GM12891 (cell line): ENCODE measurements at places on chromosomes 12 and 14.

GRCh38 chr12:75439930-75440329 is 40.6 kb upstream of the GLIPR1 start:
- no peak for DNase-seq

DNA sequence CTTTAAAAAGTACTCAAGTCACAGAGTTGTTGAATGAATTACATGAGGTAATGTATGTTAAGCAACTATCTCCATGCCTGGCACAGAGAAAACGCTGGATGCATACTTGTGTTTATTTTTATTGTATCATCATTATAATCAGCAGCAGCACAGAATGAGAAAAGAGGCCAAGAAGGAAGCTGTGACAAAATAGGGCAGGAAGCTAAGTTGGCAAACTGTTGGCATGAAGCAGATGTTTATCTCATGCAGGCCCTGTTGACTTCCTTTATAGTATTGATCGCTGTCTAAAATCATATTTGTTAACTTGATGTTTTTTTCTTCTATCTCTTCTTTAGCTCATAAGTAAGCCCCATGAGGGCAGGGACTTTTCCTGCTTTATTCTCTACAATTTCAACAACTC is 466.6 kb downstream of the TRHDE start:
- no peak for DNase-seq

DNA sequence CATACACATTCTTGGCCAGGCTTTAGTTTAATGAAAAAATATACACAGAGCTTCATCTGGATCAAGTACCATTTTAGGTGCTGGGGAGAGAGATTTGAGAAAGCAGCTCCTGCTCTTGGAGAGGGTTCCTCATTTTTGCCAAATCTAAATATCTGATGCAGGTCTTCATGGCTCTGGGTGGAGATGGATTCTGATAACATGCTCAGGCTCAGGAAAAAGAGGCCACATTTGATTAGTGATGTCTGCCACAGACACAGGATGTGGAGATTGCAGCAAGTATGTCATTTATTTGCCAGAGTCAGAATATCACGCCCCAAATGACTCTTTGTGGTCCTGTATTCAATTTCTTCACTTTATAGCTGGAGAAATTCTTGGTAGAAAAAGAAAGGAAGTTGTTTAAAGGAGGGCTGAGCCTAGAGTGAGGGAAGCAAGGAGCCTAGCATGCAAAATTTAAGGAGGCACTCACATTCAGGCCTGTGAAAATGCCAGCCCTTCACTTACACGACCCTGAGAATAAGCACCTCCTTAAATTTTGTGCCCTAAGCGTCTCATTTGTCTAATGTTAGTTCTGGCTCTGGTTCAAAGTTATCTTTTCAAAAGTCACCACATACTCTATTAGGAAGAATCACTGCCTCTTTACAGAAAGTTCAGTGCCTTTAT is 492.9 kb upstream of the TBX3 start:
- no peak for DNase-seq

- no peak for DNase-seq
These were observed 49.9 kb upstream of the FOXN3 start for GRCh38 chr14:89466944-89467343.

GRCh38 chr12:54217774-54218241 is 29.0 kb upstream of the SMUG1 start:
- peak; percentile 41 for DNase-seq

- DNase-seq: no peak
These were observed 471.2 kb upstream of the PRICKLE1 start for GRCh38 chr12:43060742-43061141.

- no peak for DNase-seq
These were observed 17.4 kb upstream of the DRAM1 start for GRCh38 chr12:101859664-101860607.

DNA sequence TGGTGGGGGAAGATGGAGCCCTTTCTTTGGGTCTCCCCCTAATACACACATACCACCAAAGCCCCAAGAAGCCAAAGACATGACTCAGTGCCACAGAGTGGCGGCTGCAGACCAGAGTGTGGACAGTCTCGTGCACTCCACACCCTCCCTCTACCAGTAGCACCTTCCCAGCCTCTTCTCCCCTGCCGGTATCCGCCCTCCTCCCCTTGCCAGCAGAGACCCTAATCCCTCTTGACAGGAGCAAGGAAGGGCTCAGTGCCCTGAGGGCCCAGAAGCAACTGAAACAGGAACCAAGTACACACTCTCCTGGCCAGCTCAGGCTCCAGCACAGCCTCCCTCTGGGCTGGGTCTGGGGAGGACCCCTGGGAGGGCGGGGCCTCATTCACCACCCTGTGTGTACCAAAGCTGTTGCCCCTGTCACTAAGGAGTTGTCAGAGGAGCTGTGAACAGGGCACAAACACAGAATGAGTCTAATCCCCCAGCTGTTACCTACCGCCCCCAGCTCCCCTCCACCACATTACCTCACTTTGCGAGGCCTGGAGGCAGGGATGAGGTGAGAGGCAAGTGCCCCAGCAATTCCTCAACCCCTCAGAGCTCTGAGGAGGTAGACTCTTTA is 8.2 kb downstream of the SPRYD3 start:
- no peak for DNase-seq

DNA sequence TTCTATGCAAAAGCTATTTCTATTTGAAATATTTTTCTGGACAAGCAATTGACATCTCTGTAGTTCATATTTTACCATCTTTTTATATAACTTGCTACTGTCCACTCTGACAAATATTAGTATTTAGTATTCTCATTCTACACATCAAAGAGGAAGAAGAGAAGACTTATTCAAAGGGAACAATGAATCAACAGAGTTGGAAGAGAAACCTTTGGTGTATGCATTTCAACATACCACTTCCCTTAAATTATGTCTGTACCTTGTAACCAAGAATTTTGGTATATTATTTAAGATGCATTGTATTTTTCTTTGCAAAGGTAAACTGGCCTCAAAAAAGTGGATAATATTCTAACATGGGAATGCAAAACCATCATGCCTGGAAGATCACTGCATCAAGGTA is 72.1 kb upstream of the DUSP6 start:
- DNase-seq: no peak

DNA sequence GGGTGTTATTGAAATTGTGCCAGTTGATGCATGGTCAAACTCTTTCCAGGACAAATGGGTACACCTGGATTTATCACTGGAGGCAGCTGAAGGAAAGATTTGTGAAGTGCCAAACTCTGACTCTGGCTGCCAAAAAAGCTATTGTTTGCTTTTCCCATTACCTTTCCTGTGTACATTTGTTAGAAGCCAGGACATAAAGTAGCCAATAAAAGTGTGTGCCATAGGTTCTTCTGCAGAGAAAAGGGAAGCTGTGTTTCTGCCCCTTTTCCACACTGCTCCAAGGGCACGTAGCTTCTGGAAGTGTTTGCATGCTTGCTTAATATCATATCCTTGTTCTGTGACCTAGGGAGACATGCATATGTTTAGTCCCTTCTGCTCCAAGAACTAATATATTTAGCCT is 1114.4 kb downstream of the SLC16A7 start:
- DNase-seq: no peak

DNA sequence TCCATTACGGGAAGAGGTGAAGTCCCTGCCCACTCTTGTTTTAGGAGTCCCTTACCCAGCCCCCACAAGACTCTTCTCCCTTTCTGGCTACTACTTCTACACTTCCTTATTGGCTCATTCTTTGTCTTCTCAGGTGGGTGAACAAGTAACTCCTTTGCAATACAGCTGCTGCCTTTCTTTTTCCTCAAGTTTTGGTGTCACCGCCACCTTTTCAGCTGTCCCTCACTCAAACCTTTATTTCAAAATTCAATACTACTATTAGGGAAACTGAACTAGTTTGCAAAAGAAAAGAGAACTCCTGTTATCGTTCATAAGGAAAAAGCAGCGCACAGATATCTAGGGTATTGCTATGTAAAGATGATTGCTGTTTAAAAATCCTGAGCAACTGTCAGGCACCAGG is 6.1 kb downstream of the RSRC2 start:
- no peak for DNase-seq

- DNase-seq: no peak
These were observed 640 bp upstream of the G2E3 start for GRCh38 chr14:30558362-30558674.

DNA sequence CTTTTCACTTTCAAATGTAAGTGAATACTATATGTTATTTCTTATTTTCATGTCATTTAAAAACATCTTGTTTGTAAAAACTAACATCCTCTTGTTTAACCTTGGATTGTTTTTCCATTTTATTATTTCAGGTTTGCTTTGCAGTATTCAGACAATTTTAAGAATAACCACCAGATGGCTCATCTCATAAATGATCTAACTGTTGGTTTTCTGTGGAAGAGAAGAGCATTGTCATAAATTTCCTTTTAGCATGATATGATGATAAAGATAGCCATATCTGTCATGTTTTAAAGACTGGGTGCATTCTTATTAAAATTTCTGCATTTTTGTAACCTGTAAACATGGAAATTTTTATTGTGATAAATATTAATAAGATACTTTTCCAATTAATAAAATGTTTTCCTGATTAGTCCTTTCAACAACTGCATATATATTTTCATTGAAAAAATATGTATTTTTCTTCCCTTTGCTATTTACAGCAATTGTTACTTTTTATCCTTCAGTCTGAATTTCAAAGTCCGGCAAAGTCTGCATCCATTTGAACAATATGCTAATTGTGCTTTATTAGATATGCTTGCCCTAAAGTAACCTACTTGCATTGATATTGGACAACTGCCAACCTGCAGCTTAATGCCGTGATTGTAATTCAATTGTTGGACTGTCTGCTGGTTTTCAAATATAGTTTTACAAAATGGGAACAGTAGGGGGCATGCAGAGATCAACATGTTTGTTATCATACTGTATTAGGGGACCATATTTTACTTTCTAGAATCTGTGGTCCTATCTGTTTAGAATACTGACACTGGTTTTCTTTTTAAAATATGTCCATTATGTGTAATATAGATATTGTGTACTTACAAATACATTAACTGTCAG is 163.4 kb downstream of the GARIN6 start:
- DNase-seq: no peak

DNA sequence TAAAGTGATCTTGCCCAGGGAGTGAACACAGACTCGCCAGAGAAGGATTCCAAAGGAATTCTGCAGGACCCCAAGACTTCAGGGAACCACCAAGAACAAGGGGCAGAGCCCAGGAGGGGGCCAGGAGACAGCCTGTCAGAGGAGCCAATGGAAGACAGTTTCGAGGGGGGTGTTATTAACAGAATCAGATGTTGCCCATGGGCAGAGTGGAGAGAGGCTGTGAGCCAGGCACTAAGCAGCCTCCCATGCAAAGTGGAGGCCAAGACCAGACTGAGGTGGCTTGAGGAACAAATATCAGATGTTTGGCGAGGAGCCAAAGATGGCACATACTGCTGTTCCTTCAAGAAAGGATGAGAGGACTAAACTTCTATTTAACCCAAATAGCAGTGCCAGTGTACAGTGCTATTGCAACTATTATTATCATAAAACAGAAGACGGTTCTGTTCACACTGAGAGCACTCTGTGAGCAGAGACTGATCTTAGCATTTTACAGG is 12.6 kb downstream of the APPL2 start:
- no peak for DNase-seq

DNA sequence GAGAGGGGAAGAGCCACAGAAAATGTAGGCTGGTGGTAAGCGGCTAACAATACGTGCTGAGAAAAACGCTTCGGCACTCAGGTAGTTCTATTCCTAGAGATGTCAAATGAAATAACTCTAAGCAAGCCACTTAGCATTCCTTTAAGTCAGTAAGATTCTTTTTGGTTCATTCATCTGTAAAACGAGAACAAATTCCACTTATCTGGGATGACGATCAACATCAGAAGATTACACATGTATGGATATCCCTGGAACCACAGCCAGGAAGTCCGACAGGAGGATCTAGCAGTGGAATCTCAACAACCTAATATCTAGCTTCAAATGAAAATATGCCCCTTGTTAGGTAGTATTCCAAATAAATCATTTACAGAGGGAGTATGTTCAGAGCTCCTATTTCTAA is 74.6 kb upstream of the CDKN3 start:
- no peak for DNase-seq

- no peak for DNase-seq
These were observed 15.4 kb upstream of the PUS1 start for GRCh38 chr12:131913666-131914065.
